ENCODE measurements at places on chromosomes 5 and 9.

GRCh38 chr9:96258967-96259366 is 43.0 kb downstream of the HSD17B3 start:
- DNase-seq: no peak

DNA sequence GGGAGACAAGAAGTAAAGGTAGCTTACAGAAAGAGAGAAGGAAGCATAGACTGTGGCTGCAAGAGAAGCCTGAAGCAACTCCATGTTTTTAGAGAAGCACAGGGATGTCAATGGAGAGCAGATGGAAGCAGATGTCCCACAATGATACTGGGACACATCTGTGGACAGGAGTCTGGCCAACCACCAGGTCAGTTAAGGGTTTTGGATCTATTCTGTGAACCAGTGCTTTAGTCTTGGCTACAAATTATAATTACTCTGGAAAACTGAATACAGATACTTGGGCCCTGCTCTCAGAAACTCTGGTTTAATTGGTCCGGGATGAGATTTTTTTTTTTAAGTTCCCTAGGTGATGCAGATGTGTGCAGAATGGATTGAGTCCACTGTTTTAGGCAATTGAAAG is 592.8 kb downstream of the CSNK1G3 start:
- DNase-seq: no peak

GRCh38 chr9:96163161-96163560 is 138.8 kb downstream of the HSD17B3 start:
- no peak for DNase-seq

- DNase-seq: no peak
These were observed 645.2 kb upstream of the PTPRD start for GRCh38 chr9:11257992-11258391.

- DNase-seq: no peak
These were observed 94.5 kb upstream of the LIFR start for GRCh38 chr5:38650946-38651345.

GRCh38 chr5:8577792-8578191 is 708.8 kb downstream of the MTRR start:
- DNase-seq: no peak

DNA sequence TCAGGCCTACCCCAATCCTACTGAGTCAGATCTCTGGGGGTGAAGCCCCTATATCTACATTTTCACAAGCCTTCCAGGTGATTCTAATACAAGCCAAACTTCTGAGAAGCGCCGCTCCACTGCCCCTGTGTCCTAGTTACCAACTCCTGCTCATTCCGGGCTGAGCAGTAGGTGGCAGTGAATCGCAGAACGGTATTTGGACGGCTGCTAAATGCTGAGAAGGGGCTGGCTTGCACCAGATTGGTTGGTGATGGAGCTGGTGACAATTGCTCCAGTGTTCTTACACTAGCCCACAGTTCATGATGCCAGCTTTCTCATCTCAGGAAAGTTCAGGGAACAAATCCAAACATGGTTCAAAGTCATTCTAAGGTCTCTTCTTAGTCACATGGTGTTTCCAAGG is 31.1 kb upstream of the FGF1 start:
- DNase-seq: no peak

- DNase-seq: no peak
These were observed 96.0 kb downstream of the GPR21 start for GRCh38 chr9:123129423-123129822.

GRCh38 chr9:4826417-4827166 is 33.8 kb downstream of the RCL1 start:
- no peak for DNase-seq

- no peak for DNase-seq
These were observed 39.9 kb upstream of the UNC5A start for GRCh38 chr5:176770431-176770830.
